ENCODE measurements at places on chromosomes 6 and 20. TPM values are rescaled to one million over a fixed set of nuclear protein-coding genes. Genes with fewer than 3 reads are reported as not detected.

Gene CST2
- not detected for total RNA-seq

Gene NQO2
- total RNA-seq: 12.0 TPM

Gene SYCP2
- 0.28 TPM for total RNA-seq

Gene C6orf141
- total RNA-seq: 6.0 TPM

Gene PTP4A1
- total RNA-seq: 40.2 TPM

Gene VSX1
- not detected for total RNA-seq

Gene FAM8A1
- total RNA-seq: 13.8 TPM

Gene TMEM30A
- total RNA-seq: 297 TPM

Gene FAM83C
- not detected for total RNA-seq

Gene KCTD20
- total RNA-seq: 81.6 TPM

Gene MEP1A
- total RNA-seq: not detected

Gene LPA
- not detected for total RNA-seq

Measured in pulmonary artery endothelial cell (primary cell).